ENCODE measurements at places on chromosomes 2 and 18. TPM values are rescaled to one million over a fixed set of nuclear protein-coding genes. Genes with fewer than 3 reads are reported as not detected.

Gene EHD3
- total RNA-seq: 108 TPM

Gene SCN3A
- total RNA-seq: 0.13 TPM

Gene SLC14A1
- 443 TPM for total RNA-seq

Gene TUBA3E
- total RNA-seq: not detected

Data from aortic smooth muscle cell (primary cell).